ENCODE measurements at places on chromosomes 3 and 15.

DNA sequence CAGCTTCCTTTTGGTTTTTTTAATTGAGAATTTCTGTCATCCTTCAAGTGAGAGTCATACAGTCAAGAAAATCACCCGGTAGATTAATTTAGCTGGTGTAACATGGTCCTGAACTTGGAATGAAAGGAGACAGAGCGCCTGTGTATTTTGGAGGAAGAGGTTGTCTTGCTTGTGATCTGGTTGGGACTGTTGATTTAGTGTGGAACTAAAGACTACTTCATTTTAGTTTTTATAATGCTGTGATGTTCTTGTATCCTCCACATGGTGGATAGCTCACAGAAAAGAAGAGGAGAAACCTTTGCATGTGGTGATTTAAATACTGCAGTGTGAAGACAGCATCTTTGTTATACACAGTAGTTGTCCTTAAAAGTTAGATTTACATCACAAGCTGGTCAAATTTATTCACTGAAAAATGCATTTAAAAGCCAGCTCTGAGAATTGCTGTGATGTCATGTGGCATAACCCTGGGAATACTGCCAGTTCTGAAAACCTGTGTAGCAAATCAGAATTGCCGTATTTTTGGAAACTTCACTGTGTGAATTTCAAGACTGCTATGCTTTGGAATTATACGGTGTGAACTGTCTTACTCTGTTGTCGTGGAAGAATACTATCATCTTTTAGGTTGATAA, 268.5 kb downstream of the PTPRG start:
- no peak for DNase-seq

DNA sequence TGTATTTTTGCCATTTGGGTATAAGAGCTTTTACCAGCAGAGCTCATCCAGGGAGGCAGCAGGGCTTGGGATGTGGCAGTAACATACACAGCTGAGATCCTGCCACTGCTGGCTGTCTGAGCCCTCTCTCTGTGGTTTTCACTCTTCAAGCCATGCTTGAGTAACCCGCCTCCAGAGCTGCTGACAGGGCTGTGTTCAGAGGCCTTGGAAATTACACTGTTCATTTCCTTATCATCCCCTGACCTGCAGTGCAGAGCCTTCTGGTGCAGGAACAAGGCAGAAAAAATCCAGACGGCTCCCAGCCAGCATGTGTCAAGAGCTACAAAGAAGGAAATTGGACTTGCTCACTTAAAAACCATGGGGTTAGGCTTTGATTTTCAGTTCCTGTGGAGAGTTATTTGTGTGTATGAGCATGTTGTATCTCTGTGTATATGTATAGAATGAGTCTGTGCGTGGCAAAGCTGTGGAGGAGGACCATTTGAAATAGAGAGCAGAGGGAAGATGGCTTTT, 47.0 kb downstream of the ZNF609 start:
- peak; percentile 58 for DNase-seq

DNA sequence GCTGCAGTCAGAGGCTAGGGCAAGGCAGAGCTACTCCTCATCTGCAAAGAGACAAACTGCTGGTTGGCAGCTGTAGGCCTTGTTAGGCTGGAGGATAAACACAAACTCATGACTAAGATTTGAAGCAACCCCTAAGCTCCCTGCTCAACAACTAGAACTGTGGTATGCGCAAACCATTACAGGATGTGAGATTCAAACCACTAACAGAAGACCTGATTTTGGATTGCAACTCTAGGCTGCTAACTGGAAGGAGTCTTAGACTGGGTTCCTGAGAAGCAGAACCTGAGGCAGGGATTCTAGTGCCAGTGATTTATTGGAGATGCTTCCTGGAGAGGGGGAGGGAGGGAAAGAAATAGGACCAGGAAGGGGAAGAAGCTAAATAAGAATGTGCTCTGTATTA, 22.5 kb downstream of the CCR4 start:
- DNase-seq: no peak

DNA sequence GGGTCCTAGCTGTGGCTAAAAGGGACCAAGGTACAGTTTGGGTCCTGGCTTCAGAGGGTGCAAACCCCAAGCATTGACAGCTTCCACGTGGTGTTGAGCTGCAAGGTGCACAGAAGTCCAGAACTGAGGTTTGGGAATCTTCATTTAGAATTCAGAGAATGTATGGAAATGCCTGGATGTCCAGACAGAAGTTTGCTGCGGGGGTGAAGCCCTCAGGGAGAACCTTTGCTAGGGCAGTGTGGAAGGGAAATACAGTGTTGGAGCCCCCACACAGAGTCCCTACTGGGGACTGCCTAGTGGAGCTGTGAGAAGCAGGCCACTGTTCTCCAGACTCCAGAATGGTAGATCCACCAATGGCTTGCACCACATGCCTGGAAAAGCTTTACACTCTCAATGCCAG, 17.9 kb downstream of the RNF13 start:
- no peak for DNase-seq

- DNase-seq: no peak
Observed at GRCh38 chr3:36988356-36988755, 4.6 kb downstream of the EPM2AIP1 start.

DNA sequence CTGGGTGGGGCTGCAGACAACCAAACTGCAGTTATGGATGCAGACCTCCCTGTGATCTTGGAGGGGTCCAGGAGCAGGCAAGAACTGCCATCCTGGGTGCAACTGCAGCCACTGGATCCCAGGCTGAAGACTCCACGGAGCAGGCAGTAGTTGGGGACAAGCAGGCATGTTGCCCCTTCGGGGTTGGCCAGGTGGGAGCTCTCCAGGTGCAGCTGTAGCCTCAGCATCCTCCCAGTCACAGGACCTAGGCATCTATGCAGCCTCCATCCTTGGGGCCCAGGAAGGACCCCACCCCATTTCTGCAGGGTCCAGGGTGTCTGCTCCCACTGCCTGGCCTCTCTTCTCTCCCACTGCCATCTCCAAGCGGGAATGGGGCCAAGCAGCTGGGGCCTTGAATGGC, 322.2 kb upstream of the RBMS3 start:
- DNase-seq: no peak

DNA sequence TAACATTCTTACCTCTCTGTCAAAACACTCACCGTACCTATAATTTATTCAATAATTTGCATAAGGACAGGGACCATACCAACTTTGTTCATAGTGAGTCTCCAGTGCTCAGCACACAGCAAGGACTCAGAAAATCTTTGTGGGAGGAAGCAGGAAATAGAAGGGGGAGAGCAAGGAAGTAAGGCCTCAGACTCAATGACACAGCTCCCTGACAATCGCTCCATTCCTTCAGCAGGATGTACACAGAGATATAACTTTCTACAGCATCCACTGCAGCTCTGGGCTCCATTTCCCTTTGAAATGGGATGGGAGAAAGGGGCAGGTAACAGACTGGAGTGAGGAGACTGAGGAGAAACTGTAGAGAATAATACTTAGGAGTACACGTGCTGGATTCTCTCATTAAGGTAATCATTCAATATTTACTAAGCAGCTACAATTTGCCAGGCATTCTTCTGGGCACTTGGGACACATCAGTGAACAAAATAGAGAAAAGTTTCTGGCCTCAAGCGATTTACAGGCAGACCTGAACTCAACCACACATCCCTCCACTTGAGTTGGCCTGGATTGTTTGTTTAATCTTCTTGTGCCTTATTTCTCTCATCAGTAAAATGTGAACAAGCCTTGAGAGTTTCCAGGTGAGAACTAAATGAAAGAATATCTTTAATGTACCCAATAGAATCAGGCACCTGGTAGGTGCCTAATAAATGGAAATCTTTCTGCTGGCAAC, 330.3 kb upstream of the THBS1 start:
- DNase-seq: no peak

DNA sequence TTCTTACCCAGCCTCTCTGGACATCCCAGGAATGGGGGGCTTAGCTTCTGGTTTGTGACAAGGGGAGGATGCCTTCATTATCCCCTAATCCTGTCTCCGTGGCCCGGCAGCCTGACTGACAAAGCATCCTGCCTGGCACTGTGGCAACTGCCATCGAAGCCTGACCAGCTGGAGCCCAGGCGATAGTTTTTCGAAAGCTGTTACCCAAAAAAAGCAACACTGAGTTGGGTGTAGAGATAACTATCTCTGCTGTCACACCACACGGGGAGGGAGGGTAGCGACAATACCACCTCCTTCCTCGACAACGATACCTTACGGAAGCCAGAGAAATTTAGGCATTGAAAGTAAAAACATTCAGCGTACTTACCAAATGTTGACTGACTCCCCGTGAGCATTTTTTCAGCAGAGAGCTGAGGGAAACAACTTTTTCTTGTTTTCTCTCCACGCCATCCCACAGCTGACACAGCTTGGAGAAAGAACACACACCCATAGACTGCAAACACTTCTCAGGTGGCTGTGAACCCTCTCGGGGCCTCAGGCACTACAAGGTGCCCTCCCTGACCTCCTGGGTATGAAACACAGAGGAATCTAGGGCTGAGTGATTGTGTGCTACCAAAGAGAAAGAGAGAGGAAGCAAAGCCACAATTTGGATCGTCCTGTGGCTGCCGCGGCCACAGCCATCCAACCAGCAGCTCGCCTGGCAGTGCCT, 361.9 kb upstream of the ICE2 start:
- no peak for DNase-seq

GRCh38 chr15:83708328-83708727, 54.4 kb downstream of the ADAMTSL3 start:
- DNase-seq: no peak

DNA sequence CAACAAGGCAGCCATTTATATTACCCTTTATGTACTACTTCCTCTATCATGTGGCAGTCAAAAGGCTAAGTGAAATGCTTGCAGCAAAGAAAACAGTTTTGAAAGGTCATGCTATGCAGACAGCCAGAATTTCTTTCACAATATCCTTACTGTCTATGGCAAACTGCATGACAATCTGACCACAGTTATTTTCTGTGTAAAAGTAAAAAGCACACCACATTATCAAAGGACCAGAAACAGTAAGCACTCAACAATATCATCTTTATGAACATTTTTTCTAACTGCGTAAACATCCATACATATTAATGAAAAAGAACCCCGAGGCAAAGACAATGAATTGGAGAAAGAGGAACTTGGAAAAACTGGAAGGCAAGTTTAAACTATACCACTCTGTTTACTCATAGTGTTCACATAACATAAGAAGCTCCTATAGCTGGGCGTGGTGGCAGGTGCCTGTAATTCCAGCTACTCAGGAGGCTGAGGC, 47.9 kb downstream of the PIK3CB start:
- no peak for DNase-seq

DNA sequence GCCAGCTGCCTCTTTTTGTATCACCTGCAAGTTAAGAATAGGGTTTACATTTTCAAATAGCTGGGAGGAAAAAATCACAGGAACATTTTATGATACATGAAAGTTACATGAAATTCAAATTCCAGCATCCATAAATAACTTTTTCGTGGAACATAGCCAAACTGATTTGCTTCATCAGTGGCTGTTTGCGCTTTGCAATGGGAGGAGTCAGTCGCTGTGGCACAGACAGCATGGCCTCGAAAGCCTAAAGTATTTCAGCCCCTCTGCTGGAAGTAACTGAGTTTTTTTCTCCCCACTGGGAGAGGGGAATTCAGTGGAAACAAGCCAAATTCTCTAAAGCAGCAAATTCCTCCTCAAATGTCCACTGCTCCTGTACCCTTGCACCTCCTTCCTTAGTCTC, 271.9 kb downstream of the SUCLG2 start:
- no peak for DNase-seq

DNA sequence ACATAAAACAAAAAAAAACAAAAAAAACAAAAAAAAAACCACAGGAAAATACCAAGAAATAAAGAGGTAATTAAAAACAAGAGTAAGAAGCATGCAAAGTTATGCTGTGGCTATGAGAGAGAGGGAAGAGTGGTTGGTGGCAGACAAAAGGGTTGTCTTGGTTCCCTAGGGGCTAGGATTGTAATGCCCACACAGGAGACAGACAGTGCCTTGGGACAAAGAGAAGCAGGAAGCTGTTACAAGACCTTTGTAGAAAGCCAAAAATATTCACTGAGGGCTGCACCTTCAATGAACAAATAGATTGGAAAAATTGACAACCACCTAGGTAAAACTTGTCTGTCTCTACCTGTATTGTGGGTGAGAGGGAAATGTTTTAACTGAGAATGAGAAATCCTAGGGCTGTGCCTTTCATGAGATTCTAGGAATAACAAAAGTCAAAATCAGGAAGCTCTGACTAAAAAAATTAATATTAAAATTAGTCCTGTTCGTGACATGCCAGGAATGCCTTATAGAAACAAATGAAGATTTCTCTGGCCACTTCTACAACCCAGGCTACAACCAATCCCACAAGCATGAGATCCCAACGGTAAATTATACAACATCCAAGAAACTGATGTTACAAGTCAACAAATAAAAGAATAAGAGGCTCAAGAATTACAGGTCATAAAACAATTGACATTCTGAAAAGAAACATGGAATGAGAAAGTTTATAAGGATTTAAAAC, 45.0 kb upstream of the PRICKLE2 start:
- DNase-seq: no peak

DNA sequence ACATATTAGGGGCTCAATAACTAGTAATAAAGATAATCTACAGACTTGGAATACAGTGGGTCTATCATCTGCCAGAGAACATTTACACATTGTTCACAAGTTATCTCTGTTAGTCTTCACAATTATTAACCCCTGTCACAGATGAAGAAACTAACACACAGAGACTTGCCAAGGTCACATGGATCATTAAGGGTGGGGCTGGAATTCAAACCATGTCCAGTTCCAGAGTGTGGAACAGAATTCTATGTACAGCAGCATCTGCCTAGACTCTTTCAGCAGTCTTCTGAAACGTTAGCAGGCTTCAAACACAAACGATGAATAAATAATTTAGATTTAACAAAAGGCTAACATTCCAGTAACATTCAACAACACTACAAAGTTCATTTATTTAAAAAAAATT, 673.9 kb upstream of the NR2F2 start:
- no peak for DNase-seq

DNA sequence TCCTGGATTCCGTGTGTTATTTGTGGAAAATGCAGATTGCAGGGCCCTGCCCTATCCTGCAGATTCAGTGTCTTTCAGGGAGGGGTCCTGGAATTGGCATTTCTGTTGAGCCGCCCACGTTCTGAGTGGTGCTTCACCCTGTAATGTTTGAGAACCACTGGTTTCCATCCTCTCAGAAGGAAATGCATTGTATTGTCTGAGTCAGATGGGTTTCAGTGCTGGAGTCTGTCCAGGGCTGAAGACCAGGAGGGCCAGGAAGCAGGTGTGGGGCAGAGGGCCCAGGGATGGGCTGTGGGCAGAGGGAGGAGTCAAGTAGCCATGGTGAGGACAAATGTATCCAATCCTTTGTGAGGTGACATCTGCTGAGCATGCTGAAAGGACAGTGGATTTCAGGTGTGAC, 123.8 kb downstream of the SV2B start:
- no peak for DNase-seq

DNA sequence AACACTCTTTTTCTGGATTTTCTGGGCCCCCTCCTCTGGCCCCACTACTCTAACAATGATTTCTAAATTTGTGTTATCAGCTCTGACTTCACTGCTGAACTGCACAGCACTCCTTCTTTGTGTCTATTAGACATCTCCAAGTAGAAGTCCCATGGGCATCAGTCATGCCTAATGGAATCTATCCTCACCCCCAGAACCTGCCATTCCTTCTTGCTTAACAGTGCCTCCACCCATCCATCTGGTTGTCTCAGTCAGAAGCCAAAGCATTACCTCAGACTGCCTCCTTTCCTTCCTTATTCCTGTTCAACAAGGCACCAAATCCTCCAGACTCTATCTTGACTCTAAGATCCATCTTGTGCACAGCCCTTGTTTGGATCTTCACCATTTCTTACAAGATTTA, 36.2 kb downstream of the SSR3 start:
- DNase-seq: no peak
